ENCODE measurements at places on chromosomes 1 and 21. TPM values are rescaled to one million over a fixed set of nuclear protein-coding genes. Genes with fewer than 3 reads are reported as not detected.

- DNase-seq: no peak
These were observed 14.0 kb downstream of the PPIE start for GRCh38 chr1:39752703-39753102.

DNA sequence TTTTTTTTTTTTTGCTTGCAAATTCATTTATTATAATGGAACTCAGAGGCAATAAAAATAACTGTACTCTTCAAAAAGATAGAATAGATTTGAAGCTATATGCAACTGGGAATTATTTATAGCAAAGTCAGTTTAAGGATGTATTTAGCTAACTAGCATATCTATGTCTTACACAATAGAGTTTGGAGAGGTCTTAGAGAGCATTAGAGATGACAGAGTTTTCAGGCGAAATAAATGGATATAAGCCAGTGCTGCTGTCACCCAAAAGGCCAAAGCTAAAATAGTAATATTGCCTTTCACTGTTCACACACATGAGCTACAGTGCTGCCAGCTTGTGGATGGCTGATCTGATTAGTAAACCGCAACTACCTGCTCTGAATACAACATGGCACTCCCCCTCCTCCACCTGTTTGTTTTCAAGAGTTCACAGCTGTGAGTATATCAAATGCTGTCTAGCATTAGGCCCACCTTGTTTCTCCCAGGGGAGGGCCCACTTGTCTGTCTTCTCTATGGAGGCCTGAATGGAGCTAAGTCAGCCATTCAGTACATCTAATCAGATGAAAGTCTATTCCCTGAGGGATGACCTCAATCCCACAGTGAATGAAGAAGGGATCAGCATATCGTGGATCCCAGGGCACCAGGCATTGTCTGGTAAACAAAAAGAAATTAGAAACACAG is 25.2 kb upstream of the SSX2IP start:
- DNase-seq: no peak

DNA sequence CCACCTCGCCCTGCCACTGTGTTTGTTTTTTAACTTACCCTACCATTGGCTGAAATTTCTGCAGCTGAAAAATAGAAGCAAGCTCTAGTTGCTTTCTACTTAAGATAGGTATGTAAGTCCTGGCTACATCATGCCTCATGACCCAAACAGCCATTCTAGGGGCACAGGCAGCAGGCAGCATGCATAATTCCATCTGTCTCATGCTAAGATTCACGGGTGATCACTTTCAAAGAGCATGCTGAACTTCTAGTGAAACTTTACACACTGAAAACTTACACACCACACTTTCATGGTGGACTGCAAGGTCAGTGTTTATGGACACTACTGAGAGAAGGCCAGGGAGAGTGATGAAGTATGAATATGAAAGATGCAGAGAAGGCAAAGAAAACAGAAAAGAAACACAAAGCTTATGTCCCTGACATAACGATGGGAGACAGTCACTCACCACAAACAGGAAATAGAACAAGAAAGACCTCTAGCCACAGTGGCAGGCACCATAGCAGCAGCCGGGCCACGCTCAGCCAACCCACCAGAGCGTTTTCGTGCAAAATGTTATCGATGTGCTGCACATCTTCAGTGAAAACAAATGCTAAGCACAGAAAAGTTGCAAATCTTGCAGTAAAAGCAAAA is 102.3 kb upstream of the TIAM1 start:
- DNase-seq: no peak

DNA sequence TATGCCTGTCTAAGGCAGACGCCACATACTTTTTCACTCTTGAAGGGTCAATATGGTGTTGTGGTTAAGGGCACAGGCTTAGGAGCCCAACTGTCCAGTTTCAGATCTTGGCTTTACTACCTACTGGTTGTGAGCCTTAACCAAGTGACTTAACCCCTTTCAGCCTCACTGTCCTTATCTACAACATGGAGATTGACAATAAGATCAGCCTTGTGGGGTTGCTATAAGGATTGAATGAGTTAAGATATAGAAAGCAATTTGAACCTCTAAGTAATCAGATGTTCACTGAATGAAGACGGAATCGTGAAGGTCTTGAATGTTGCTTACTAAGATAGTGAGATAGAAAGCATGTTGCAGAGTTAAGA is 121.3 kb upstream of the JUN start:
- no peak for DNase-seq

DNA sequence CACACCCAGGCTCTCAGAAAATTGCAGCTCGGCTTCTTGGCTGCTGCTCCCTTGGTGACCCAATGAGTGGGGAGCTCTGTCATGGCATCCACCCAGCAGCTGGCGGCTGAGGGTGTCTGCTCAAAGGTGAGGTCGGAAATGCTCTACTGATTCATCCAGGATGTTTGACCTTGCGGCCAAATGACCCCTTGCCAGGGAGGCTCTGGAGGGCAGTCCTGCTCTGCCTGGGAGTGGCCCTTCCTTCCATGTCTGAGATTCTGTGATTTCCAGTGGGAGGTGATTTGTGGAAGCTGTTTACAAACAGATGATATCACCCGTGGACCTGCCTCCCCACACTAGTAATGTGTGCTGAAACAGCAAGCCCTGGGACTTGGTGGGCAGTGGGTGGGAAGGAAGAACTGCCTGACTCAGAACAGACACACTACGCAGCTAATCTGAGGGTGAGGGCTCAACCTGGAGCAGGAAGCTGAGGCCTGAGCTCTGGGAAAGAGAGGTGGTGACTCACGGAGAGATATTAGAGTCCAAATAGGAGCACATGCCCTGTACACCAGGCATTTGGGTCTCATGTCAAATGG is 3.0 kb downstream of the CRCT1 start:
- peak; percentile 89 for DNase-seq

GRCh38 chr1:226466296-226466695 is 58.4 kb upstream of the PARP1 start:
- DNase-seq: no peak

DNA sequence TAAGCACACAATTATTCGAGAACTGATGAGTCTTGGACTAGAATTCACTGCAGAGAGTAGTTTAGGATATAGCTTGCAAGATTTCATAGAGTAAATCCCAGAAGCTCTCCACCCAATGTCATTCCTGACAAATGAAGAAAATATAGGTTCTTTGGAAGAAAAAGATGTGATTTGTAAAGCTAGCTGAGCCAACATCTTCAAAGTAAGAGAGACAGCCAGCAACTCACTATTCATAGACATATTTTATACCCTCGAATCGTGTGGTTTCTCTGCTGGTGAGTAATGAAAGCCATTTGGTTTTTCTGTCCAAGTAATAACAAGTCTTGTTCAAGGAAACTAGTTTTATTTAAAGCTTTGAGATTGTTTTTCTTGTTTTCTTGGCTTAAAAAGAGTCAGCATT is 165.7 kb upstream of the SYT6 start:
- peak; percentile 55 for DNase-seq

GRCh38 chr1:9689011-9689706 is 37.6 kb downstream of the PIK3CD start:
- peak; percentile 89 for DNase-seq

- peak; percentile 62 for DNase-seq
These were observed 77.7 kb downstream of the TOMM20 start for GRCh38 chr1:235050911-235051360.

Gene SYTL1
- total RNA-seq: 1.2 TPM

Gene ATP5PB
- total RNA-seq: 890 TPM

Gene SON
- 205 TPM for total RNA-seq

Gene LCA5L
- total RNA-seq: 6.0 TPM
